ENCODE measurements at places on chromosomes 1 and 21.

GRCh38 chr1:228866468-228866867 is 131.2 kb downstream of the RHOU start:
- no peak for DNase-seq

- DNase-seq: no peak
Observed at GRCh38 chr1:15736038-15736891, at the start of gene SLC25A34. SLC25A34 (plus strand) TSS chr1:15736258; CDS start chr1:15736486, 228 bp downstream.

GRCh38 chr21:30146558-30147282 is 19.9 kb downstream of the CLDN17 start:
- no peak for DNase-seq

DNA sequence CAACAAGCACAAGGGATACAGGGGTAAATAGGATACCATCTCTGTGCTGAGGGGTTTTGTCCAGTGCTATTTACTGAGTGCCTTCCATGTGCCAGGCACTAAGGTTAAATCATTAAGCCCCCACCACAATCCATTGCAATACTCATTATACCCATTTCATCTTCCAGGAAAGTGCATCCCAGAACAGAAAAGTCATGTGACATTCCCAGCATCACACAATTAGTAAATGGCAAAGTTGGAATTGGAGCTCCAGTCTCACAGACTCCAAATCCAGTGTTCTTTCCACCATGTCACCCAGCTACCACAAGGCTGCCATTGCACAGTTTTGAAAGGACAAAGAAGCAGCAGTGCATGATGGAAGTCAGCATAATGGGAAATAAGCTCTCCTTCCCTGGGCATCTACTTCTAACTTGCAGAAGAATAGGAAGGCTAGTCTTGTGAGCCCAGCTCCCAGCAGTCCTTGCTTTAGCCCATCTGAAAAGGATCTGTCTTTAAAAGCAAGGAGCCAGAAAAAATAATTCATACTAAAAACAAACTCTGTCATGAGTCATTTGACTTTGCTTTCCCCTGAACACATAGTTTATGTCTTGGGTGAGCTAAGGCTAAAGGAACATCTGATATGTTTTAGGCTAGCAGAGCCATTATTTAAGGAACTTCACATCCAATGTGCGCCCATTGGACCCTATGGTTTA is 111.4 kb upstream of the HOOK1 start:
- DNase-seq: no peak

- no peak for DNase-seq
Observed at GRCh38 chr1:198157847-198158725, 1.3 kb downstream of the NEK7 start.

GRCh38 chr1:172882791-172883386 is 167.9 kb downstream of the TNFSF18 start:
- no peak for DNase-seq

- no peak for DNase-seq
Observed at GRCh38 chr1:50493710-50494109, 70.5 kb upstream of the DMRTA2 start.

DNA sequence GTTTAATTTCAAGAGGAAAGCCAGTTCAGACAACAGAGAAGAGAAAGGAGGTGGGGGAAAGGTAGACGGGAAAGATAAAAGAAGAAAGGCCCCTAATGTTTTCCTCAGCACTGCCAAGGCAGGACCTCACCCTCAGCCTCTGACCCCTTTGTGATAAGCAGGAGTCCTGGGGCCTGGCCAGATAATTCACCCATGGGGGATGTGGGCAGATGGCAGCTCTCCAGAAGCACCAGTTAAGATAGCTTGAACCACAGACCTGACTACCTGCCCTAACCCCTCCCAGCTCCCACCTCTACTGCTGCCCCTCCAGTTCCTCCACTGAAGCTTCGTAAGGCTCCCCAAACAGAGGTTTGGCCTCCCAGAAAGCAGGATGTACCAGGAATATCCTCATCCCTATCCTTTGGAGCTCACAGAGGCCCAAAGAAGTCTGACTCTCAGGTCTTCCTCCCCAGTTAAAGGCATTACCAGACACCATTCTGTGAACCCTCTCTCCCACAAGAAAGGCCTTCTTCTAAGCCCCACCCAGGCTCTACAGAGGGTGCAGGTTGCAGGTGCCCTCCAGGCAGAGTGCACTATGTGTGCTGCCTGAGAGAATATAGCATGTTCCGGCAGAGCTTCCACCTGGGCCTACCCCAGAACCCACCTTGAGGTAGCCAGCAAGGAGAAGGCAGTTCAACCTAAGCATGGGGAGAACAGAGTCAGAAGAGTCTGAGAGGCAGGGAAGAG is 9.2 kb upstream of the SNAPIN start:
- DNase-seq: no peak

DNA sequence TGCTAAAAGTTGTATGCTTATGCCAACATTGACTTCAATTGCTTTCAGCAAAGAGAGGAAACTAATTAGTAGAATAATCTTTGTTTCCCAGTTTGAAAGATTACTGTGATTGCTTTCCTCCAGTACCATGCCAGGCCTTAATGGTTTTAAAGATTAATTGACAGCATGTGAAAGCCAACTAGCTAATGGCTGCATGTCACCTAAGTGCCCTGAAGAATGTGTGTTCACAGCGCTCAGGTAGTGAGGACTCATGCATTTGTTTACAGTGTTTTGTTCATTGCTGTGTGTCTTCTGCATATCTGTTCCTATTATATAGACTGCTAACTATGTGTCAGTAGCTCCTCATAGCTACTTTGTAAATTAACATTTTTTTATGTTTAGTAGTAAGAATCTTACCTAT is 335.6 kb downstream of the LRRIQ3 start:
- DNase-seq: no peak
